Activated CD4-positive, alpha-beta memory T cell treated with anti-CD3 and anti-CD28 coated beads, Interleukin-2, amount 10 ng/mL, durations not matched to agents 7 days and 5 days (primary cell): ENCODE measurements at places on chromosomes 12 and 14. TPM values are rescaled to one million over a fixed set of nuclear protein-coding genes. Genes with fewer than 3 reads are reported as not detected.

NUP37 gene
- 59.9 TPM for total RNA-seq

SDSL gene
- total RNA-seq: not detected

MYO1H gene
- total RNA-seq: not detected

STXBP6 gene
- not detected for total RNA-seq

DNA sequence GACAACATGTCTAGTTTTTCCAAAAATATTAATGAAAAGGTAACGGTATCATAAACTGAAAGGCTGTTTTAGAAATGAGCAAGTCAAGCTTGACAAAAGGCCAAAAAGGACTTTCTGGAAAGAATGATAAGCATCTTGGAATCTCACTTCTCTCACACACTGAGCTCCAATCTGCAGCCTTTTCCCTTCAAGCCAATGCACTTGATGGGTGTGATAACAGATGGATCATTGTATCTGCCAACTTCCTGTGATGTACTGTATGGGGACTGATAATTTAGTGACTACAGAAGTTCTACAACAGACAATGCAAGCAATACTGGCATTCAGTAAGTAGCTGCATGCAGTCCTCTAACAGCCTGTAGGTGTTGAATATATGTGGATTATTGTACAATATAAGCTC is 147.1 kb downstream of the MED13L start:
- peaks cover 3% of the 10 kb centered on the region for H3K36me3 ChIP-seq
- H3K27me3 ChIP-seq: no peaks in the 10 kb centered on the region
- H3K4me1 ChIP-seq: peaks cover 31% of the 10 kb centered on the region
- H3K27ac ChIP-seq: no peak overlapping the region

GRCh38 chr12:20011200-20011599 is 357.1 kb upstream of the PDE3A start:
- no peaks in the 10 kb centered on the region for H3K4me1 ChIP-seq
- no peak for DNase-seq
- no peak overlapping the region for H3K27ac ChIP-seq
- H3K4me3 ChIP-seq: no peak overlapping the region
- no peaks in the 10 kb centered on the region for H3K27me3 ChIP-seq

DNA sequence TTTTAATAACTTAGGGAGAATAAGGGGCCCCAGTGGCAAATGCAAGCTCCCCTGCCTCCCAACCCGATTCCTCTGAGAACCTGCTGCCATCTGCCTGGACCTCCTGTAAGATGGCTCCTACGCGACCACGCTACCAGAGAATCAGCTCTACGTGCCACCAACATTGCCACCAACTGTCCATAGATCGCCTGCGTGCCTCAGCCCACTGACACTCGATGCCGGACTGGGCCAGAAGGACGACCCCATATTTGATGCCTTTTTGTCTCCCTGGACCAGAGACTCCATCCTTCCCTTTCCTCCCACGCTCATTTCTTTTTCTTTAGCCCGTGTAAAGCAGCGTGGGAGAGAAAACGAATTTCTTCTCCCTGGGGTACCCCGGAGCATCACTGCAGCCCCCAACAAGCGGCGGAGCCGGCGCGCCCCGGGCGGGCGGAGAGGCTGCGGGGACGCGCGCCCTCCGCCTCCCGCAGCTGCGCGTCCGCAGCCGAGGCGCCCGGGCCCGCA is 565 bp upstream of the KLHL42 start:
- H3K4me3 ChIP-seq: peak overlapping the region; percentile 77
- DNase-seq: no peak
- peaks cover 28% of the 10 kb centered on the region for H3K4me1 ChIP-seq
- H3K27ac ChIP-seq: peak overlapping the region; percentile 27
- peaks cover 17% of the 10 kb centered on the region for H3K27me3 ChIP-seq
- H3K36me3 ChIP-seq: peaks cover 4% of the 10 kb centered on the region

GRCh38 chr14:94485944-94486841 is 10.2 kb upstream of the SERPINA9 start:
- no peak overlapping the region for H3K4me3 ChIP-seq
- H3K36me3 ChIP-seq: no peaks in the 10 kb centered on the region
- DNase-seq: peak; percentile 38
- no peak overlapping the region for H3K27ac ChIP-seq
- H3K4me1 ChIP-seq: no peaks in the 10 kb centered on the region
